Lower leg skin (tissue), 4 donors: ENCODE measurements at places on chromosomes 4 and X. TPM values are rescaled to one million over a fixed set of nuclear protein-coding genes. Genes with fewer than 3 reads are reported as not detected.

The NDST4 gene
- not detected for total RNA-seq

The CCDC160 gene
- 0.25 TPM for total RNA-seq

The MAGEA9B gene
- not detected for total RNA-seq

The CT45A3 gene
- not detected for total RNA-seq

The CENPVL2 gene
- not detected for total RNA-seq

The RASSF6 gene
- total RNA-seq: 15.1 TPM

The SPANXN4 gene
- not detected for total RNA-seq

The DCAF8L2 gene
- not detected for total RNA-seq

The TLR1 gene
- total RNA-seq: 10.2 TPM

The DSPP gene
- not detected for total RNA-seq

The IL1RAPL2 gene
- 0.38 TPM for total RNA-seq

The ENPP6 gene
- not detected for total RNA-seq

The MAGEC2 gene
- total RNA-seq: not detected
